ENCODE measurements at places on chromosomes 11 and 22. TPM values are rescaled to one million over a fixed set of nuclear protein-coding genes. Genes with fewer than 3 reads are reported as not detected.

GRCh38 chr11:72665911-72666472 lies 8.2 kb downstream of the PDE2A start:
- no peak for DNase-seq

- peak; percentile 62 for DNase-seq
Observed at GRCh38 chr22:42868751-42869251, 11.7 kb upstream of the ARFGAP3 start.

GRCh38 chr11:99683933-99684332 lies 663.2 kb downstream of the CNTN5 start:
- DNase-seq: no peak

DNA sequence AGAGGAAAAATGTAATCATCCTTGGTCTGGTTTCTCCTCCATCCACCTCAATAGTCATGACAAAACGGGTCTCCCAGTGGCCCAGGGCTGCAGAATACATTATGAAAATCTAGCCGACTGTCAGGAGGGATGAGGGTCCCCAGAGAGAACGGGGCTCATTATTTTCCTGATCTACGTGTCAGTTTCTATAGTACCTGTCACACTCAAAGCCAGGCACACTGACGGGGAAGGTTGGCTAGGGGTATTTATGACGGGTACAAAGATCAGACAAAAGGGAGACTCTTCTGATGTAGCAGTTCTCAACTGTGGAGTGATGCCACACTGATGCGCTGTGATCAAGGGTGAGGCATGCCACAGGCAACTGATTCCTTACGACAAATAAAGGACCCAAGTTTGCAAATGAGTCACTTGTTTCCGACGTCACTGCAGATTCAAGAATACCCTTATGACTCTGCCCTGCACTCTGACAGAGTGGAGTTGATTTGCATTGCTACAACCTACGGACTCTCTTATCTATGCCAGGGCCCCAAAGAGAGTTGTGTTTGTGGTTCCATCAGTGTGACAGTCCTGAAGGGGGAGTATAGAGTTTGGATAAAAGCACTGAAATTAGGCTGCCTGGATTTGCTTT lies 188.2 kb upstream of the TBCEL start:
- DNase-seq: no peak

Gene MYBPC3
- 0.18 TPM for total RNA-seq
